ENCODE measurements at places on chromosomes 6 and 20.

GRCh38 chr20:45300961-45301360 lies 5.7 kb upstream of the RBPJL start:
- no peak for DNase-seq

DNA sequence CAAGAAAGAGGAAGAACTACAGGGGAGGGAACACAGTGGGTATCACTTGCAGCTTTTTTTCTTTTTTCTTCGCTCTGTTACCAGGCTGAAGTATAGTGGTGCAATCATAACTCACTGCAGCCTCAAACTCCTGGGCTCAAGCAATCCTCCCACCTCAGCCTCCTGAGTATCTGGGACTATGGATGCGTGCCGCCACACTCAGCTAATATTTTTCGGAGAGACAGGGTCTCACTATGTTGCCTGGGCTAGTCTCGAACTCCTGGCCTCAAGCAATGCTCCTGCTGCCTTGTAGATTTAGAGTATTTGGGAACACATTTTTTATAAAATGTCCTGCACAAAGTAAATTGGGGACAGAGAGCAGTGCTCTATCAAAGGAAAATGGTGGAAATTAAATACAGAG lies 28.3 kb downstream of the PARD6B start:
- DNase-seq, result no peak

- DNase-seq, result no peak
Observed at GRCh38 chr20:24890286-24890685, 58.8 kb upstream of the CST7 start.

GRCh38 chr6:14375930-14376329 lies 258.4 kb downstream of the CD83 start:
- no peak for DNase-seq

- no peak for DNase-seq
Observed at GRCh38 chr6:105504706-105505105, 101.8 kb upstream of the PREP start.

GRCh38 chr20:35451295-35451694 lies 4.1 kb upstream of the CEP250 start:
- DNase-seq, result no peak

GRCh38 chr6:139452148-139452876 lies 77.9 kb upstream of the CITED2 start:
- no peak for DNase-seq

- DNase-seq, result no peak
Observed at GRCh38 chr20:61253264-61253639, 1.2 kb downstream of the CDH4 start.

Data from central memory CD4-positive, alpha-beta T cell (primary cell).